ENCODE measurements at places on chromosomes 4 and X. TPM values are rescaled to one million over a fixed set of nuclear protein-coding genes. Genes with fewer than 3 reads are reported as not detected.

DNA sequence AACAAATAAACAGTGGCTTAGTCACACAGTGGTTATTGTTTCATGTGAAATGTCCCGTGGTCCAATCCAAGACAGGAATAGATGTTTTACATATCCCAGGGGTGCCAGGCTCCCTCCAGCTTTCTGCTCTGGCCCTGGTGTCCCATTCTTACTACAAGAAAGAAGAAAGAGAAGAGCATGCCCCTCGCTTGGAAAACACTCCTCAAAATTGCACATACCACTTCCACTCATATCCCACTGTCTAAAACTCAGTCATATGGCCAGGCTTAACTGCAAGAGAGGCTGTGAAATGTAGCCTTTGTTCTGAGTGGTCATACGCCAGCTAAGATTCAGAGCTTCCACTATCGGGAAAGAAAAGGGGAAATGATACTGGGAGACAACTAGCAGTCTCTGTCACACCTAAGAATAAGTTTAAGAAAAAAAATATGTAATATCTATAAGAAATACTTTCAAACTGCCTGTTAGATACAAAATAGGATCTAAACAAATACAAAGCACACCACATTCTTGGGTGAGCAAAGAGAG lies 306.8 kb upstream of the FAM241A start:
- no peak for DNase-seq

- no peak for DNase-seq
These were observed 26.5 kb upstream of the MANBA start for GRCh38 chr4:102787096-102787881.

Gene PF4V1
- total RNA-seq: not detected

Gene SMIM10L2A
- not detected for total RNA-seq

GRCh38 chrX:23633834-23634580 lies 33.3 kb upstream of the PRDX4 start:
- no peak for DNase-seq

Gene ZNF595
- total RNA-seq: 12.6 TPM

DNA sequence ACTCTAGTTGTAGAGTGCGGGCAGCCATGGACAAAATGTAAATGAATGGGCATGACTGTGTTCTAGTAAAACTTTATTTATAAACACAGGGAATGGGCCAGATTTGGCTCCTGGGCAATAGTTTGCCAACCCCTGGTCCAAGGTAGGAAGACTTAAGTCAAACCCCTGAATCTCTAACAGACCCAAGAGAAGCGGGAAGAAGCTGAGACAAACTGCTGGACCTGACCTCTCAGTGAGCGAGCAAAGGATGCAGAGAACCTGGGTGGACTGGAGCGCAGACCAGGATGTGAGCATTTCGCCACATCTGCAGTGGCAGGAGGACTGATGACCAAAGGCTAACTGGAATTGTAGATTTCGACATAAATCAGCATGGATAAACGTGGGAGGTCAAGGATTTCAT lies 201.6 kb downstream of the STIM2 start:
- no peak for DNase-seq

GRCh38 chrX:33188286-33188685 lies 23.1 kb downstream of the DMD start:
- no peak for DNase-seq

Gene DHX15
- total RNA-seq: 118 TPM

DNA sequence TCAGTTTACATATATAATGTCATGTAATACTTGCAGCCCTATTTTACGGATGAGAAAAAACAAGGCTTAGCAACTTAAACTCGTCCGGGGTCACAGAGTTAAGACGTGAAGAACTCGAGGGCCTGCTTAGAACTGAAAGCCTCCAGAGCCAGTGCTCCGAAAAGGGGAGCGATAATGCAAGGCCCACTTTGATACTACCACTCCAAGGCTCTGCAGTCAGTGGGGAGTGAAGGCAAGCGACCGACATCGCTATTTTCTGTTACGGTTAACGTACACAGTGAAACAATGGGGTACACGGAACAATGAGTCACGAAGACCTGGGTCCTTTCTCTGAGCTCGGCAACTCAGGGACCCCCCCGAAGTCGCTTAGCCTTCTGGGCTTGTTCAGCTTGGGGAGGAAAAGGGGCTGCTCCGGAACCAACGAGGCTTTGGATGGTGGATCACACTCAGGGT lies 965 bp downstream of the PPA2 start:
- no peak for DNase-seq

Gene NIPAL1
- total RNA-seq: 38.2 TPM

- no peak for DNase-seq
These were observed 140.5 kb downstream of the LRBA start for GRCh38 chr4:150874338-150875226.

GRCh38 chrX:117196481-117196880 lies 733.7 kb upstream of the CT83 start:
- no peak for DNase-seq

- no peak for DNase-seq
These were observed 427.3 kb upstream of the RASGEF1B start for GRCh38 chr4:81898862-81899504.

DNA sequence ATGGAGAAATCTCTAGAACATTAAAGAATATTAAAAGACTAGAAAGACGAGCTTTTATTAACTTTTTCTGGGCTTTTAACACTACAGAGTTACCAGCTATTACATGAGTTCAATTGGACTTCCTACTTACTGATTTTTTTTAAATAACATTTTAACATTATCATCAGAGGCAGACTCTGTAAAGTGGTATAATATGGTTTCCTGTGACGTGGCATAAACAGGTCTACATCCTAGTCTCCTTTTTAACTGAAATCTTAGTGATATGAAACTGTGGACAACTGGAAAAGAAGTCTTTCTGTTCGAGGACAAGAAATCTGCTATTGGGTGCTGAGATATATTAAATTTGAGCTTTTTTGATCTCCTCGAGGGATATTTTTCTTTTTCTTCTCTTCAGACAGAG lies 48.7 kb upstream of the ABCG2 start:
- no peak for DNase-seq

- DNase-seq: no peak
These were observed 26.1 kb upstream of the CXCL13 start for GRCh38 chr4:77579406-77580076.

DNA sequence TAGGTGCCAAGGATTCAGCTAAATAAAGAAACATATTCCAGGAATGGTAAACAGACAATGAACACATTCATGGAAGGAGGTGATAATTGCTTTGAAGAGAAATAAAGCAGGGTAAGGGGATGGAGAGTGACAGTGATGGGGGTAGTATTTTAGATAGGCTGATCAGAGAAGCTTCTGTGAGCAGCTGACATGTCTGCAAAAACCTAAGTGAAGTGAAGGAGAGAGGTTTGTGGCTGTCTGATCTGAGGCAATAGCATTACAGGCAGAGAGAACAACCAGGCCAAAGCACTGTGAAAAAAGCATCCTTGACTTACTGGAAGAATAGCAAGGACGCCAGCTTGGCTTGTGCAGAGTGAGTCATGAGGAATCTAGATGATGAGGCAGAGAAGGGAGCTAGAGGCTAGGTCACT lies 271.9 kb upstream of the GATB start:
- DNase-seq: no peak

DNA sequence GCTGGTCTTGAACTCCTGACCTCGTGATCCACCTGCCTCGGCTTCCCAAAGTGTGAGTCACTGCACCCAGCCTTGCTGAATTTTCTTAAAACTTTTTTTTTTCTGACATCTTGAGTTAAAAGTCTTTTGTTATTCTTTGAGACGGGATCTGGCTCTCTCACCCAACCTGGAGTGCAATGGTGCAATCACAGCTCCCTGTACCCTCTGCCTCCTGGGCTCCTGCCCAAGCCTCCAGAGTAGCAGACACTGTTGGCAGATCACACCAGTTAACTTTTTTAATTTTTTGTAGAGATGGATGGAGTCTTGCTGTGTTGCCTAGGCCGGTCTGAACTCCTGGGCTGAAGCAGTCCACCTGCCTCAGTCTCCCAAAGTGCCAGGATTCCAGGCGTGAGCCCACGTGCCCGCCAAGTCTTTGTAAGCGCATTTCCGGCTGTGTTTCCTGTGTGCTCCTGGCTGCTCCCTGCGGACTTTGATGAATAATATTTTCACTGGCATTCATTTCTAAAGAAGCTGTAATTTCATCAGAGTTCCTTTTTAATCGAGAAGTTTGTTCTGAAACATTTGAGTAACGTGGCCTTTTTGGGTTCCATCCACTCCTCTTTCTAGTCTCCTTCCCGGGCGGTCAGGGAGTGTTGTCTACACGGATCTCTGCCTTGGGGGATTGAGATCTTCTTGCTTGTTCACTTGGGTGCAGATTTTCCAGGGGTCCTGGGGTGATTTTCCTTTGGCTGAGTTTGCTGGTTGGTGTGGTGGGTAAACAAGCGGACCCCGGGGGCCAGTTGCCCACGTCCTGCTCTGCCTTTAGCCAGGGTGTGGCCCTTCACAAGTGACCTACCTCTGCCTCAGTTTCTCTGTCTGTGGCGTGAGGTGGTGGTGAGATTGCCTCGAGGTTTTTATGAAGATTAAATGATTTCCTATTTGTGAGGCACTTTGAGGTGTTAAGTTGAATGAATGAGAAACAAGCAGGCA lies 44.4 kb downstream of the PCGF3 start:
- no peak for DNase-seq

DNA sequence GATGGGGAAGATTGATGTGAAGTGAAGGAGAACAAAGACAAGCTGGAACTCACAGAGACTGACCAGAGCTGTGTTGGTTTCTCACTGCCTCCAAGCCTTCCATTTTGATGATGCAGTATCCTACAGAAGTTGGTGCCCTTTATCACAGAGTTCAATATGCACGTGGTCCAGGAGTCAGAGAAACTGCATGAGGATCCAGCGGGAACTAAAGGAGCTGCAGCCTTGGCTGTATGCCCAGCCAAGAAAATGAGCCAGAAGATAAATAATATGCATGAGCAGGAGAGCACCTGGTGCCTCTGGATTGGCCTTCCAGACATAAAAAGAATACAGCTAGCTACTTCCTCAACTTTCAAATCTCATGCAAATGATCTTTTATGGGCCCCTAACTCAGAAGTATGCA lies 44.3 kb upstream of the DCLK2 start:
- peak; percentile 53 for DNase-seq

GRCh38 chr4:169922632-169923276 lies 103.4 kb downstream of the MFAP3L start:
- no peak for DNase-seq

DNA sequence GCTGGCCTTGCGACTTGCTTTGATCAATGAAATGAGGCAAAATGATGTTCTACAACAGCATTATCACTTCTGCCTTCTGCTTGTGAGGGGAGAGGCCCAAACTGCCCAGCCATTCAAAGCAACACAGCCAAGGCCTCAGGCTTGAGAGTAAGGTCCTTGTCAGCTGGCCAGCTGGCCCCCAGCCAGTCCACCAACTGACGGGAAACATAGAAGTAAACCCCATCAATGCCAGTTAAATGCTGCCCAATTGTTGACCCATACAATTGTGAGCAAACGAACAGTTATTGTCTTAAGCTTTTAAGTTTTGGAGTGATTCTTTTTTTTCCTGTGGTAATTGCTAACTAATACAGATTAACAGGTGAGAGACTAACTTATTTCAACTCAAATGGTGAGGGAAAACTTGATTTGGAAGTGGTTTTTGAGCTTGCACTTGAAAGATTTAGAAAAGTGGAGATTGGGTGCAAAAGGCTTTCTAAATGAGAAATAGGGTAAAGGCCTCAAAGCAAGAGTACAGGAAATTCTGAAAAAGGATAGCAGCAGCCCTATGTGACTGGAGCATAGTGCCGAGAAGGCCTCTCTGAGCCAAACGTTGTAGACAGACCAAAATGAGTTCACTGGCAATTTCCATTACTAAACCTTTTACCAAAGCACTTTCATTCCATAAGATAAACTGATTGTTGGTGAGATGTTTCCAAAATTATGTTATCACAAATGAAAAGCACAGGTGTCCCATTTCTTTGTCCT lies 66.9 kb downstream of the ARHGEF38 start:
- DNase-seq: peak; percentile 64

- no peak for DNase-seq
These were observed 437.9 kb upstream of the MAOA start for GRCh38 chrX:43218198-43218597.

DNA sequence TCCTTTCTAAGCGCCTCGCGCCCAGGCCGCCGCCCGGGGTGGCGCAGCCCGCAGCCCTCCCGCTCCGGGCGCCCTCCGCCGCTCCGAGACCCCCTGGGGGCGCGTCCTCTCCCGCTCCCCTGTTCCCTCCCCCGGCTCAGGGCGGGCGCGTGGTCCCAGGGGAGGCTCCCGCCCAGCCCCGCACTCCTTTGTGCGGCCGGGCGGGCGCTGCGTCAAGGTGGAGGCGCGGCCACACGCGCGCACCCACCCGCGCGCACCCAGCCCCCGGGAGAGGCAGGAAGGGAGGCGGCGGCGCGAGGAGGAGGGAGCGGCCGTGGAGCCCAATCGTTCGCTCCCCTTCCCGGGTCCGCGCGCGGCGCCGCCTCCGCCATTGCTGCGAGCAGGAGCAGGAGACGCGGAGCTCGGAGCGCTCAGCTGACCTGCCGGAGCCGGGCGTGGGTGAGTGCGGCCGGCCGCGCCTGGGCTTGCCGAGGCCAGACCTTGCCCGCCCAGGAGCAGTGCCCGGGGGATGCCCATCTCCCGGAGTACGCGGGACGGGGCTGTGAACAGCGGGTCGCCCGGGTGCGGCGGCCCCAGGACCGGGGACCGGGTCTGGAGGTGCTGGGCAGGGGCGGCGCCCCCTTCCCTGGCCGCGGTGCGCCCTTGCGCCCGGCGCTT lies at the start of gene NSG1:
NSG1 (plus strand) TSS at position 367 of the 657 bp plus-strand sequence. CDS start 528 bp downstream, outside the sequence.
- DNase-seq: no peak

DNA sequence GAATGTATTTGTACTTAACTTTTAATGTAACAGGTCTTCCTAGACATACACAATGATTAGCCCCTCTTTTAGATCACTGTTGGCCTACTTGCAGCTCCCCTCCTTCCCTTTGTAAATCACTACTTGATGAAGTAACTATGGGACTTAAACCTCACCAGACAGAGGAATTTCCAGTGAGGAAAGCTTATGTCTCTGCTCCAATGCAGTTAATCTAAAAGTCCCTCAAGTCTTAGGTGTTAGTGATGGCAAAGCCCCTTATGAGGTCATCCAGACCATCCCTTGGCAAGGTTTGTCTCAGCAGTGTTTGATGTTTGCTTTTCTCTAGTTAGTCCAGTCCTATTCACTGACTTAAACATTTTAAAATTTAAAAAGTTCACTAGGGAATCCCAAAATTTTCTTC lies 877.3 kb upstream of the INTU start:
- no peak for DNase-seq

GRCh38 chrX:116272322-116272721 lies 101.8 kb downstream of the AGTR2 start:
- peak; percentile 15 for DNase-seq

GRCh38 chr4:57071326-57071725 lies 38.9 kb downstream of the IGFBP7 start:
- no peak for DNase-seq

GRCh38 chr4:169620880-169621248 lies 486 bp downstream of the CLCN3 start:
- peak; percentile 28 for DNase-seq

DNA sequence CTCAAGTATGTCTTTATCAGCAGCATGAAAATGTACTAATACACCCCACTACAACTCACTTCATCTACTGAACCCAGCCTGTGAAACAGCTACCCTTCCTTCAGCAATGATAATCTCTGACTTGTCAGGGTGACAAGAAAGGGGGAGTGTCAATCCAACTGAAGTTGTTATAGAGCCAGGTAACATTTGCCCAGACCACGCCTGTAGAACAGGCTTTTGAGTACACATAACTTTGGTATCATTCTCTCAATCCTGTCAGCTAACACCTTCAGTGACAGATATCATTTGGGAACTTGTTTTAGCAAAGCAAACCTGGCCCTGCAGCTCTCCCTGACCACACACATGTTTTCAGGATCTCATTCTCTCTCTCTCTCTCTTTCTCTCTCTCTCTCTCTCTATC lies 592.2 kb downstream of the SMARCA1 start:
- peak; percentile 14 for DNase-seq

GRCh38 chr4:142353149-142353738 lies 492.9 kb downstream of the INPP4B start:
- no peak for DNase-seq

Gene PPA2
- total RNA-seq: 50.5 TPM

Gene GPR119
- total RNA-seq: not detected

Gene PHKA1
- 1.8 TPM for total RNA-seq
